AG09309 (cell line): ENCODE measurements at places on chromosomes 1 and 21.

GRCh38 chr1:203672346-203672745, 45.7 kb downstream of the ATP2B4 start:
- peak; percentile 18 for DNase-seq

DNA sequence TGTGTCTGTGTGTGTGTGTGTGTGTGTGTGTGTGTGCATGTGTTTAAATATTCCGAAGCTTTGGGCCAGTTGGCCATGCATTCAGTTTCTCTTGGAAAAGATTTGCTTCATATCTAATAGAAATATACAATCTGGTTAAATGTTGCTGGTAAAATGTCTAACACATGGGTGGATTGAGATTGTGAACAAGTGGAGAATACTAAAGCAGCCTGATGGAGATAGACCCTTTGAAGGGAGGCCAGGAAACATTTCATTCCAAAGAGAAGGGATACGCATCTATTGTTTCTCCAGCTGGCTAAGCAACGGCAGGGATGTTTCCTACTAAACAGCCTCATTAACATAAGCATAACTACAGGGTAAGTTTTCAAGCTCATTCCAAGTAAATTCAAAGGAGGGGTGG, 257.5 kb upstream of the PTBP2 start:
- no peak for DNase-seq

DNA sequence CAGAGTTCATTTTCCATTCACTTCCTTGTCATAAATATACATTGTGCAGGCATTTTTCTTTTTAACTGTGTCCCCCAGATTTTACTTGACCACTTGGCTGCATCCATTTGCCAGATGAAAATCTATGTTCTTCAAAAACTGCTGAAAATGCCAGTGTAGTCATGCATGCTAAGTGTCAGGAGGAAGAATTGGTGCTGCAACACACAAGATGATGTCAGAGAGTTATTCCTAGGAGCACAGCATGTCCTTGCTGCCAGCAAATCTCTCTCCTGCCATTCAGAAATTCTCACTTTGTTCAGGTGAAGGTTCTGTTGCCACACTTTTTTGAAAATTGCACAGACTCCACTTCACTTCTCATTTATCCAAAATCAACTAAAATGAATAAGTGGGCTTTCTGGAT, 106.4 kb upstream of the MAGI3 start:
- no peak for DNase-seq

DNA sequence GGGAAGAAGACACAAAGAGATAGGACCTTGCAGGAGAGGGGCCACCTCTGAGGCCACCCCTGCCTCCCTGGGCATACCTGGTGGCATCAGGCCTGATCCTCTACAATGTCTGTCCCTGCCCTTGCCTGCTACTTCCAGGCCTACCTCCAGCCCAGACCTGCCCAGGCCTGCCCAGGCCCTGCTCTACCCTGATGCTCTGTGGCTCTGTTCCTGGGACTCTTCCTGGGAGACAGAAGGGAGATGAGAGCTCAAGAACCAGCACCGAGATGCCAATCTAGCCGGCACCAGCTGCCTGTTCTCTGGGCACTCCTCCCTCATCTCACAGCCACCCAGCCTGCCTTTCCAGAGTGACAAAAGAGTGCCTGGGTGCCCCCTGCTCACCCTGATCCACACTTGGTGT, 2.7 kb downstream of the CELF3 start:
- DNase-seq: no peak

DNA sequence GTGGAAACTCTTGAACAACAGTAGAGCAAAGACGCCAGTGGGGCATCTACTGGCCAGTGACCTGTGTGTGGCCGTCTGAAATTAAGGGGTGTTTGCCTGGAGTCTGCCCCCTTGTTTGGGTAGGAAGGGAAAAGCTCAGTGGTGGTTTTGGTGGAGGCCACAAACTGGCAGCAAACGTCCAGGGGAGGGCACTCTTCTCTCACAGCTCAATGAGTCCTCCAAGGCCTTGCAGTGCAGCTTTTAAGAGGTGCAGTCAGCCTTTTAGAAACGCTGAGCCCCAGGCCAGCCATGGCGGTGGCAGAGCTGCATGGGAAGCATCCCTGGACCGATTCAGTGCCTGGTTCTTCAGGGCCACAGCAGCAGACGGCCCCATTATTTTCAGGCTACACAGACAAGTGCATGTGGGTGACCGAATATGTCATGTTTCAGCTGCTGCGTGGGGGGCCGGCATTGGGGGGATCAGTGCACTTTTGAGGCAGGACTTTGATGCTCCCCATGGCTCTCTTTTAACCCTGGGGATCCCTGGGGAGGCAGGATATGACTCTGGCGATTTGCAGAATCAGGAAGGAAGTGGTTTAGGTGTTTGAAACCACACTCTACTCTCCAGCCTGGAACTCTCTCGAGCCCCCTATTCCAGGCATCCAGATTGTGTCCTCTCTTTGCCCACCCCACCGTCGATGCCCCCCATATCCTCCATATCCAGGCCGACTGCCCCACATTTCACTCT, 414.0 kb downstream of the PRDM2 start:
- DNase-seq: peak; percentile 24

DNA sequence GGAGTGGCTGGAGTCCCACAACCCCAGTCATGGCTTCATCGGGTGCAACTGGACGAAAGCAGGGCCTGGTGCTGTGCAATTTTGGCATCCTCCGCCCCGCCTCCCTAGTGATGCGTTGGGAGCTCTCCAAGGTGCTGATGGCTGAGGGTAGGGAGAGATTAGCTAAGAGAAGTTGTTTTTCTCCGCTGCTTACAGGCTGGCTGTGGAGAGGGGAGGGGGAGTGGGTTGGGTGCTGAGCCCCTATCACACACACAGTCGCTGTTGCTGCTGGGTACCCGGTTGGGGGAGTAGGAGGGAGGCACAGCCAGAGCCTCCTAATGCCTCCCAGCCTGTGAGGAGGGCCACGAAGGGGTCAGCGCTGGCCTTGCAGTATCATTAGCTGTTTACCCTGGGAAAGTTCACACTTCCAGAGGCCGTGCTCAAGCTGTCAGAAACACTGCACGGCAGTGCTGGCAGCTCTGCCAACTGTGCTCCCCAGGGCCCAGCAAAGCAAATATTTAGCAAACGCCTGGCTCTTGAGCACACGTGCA, 110.0 kb downstream of the GRIK3 start:
- no peak for DNase-seq

DNA sequence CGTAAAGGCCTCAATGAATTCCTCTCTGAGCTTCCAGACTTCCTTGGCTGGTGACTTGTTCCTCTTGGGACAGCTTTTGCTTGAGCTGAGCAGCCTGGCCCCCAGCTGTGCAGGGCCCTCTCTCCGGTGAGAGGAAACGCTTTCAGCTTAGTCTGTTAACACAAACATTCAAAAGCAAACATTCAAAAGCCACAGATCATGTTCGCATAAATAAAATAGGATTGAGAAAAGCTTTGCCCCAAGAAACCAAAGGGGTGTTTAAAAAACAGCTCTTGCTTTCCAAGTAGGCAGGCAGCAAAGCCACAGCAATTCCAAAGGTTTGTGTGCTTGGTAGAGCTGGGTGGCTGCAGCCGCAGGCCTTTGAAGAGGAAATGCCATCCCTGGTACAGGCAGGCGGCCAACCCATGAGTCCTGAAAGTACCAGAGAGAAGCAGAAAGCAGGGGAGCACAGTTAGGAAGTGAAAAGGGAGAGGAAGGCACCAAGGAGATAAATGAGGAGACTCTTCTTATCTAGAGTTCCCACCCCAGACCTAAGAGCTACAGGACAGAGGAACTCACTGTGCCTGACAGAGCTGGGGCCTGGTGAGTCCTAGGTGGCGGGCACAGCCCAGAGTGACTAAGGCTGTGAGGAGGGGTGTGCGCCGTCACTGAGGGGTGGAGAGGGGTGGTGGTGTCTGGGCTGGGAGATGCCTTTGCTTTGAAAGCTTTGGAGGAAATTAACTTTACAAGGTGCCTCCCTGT, 48.4 kb downstream of the CCN1 start:
- peak; percentile 82 for DNase-seq

DNA sequence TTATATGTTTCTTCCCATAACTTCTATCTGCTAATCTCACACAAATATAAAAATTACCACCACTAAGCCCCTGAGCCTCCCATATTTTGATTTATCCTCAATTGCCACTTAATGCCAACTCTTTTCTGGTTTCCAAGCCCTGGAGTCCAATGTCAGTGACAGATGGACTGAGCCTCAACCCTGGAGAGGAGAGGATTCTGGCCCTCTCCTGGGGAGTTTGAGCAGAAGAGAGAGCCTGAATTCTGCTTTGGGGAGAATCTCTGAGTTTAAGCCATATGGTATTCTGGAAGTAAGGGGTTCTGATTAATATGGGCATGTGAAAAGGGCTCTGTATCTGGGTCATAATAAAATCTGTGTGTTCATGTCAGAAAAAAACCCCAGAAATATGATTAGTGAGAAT, 8.5 kb downstream of the CADM3 start:
- no peak for DNase-seq

- DNase-seq: no peak
Measured at GRCh38 chr1:239956263-239956662, 135.4 kb upstream of the FMN2 start.

DNA sequence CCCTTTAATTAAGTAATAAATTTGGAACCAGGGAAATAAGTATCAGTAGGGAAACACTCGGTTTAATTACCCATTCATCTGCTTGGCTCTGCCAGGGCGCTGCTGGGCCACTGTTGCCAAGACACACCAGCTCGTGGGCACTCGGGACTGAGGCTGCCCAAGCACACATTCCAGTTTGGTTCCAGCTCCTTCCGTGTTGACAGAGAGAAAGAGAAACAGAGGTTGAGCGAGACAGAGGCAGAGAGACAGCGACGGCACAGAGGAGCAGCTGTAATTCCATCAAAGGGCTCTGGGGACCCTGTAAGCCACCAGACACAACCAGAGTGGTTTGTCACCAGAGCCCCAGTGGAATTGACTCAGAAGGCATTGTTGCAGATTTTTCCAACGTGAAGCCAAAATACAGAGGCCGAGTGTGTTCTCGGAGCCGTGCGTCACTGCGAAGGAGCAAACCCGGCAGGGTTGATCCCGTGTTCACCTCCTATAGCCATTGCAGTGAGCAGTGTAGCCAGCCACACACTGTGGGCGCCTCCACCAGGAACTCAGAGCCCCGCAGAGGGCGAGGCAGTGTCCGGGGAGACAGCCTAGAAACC, 33.5 kb downstream of the SYF2 start:
- no peak for DNase-seq

DNA sequence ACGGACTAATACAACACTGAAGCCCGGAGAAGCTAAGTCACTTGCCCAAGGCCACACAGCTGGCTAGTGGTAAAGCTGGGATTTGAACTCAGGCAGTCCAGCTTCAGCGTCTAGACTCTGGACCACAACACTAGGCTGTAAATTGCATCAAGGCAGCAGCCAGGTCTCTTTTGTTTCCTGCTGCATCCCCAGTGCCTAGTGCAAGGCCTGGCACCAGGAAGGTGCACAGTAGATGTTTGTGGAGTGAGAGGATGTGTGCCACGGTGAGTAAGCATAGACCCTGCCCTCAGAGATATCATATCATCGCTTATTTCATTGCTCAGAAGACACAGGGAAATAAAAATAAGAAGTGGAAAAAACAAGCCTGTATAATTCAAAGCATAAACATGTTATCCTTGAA, 40.9 kb downstream of the IGSF21 start:
- no peak for DNase-seq

GRCh38 chr1:115194506-115194905, 105.2 kb upstream of the TSPAN2 start:
- no peak for DNase-seq

DNA sequence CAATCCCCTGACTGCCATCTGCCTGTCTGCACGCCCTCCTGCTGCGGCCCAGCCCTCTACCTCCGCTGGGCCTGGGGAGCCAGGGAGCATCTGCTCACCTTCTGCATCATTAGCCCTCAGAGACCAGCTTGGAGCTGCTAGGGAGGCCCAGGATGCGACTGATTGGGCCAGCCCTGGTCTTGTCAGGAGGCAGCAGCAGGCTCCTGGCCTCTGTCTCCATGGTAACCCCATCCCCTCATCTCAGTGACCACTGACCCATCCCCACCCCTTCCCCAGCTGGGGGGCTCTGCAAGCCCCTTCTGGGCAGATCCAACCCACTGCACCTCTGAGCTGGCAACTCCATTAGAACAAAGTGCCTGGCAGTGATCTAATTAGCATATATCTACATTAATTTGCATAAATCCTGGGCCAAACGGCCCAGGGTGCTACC, 37.7 kb downstream of the NKAIN1 start:
- no peak for DNase-seq

GRCh38 chr1:35763201-35763600, 6.6 kb downstream of the CLSPN start:
- no peak for DNase-seq

DNA sequence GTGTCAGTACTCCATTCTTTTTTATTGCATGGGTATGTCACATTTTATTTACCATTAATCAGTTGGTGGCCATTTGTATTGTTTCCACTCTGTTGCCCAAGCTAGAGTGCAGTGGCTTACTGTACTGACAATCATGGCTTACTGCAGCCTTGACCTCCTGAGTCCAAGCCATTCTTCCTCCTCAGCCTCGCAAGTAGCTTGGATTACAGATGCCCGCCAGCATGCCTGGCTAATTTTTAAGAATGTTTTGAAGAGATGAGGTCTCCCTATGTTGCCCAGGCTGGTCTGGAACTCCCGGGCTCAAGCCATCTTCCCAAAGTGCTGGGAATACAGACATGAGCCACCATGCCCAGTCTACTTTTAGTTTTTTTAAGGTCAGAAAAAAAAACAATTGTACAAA, 813 bp upstream of the SFT2D2 start:
- DNase-seq: no peak

- DNase-seq: no peak
Measured at GRCh38 chr1:48931506-48932192, 155.0 kb upstream of the BEND5 start.

DNA sequence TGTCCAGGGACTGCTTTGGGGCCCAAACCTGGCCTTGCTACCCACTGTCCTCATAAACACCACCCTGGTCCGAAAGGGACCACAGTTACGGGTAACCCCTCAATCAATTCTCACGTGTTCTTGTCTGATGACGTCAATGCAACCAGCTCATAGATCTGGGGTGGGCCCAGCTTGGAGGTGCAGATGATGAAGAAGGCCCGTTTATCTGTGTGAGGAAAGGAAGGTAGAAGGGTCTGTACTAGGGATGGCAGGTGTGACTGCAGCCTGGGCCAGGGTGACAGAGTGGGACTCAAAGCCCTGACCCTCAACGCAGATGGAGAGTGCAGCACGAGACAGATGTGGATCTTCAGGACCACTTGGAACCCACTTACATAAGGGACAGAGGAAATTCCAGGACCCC, 22.1 kb downstream of the LRRC71 start:
- DNase-seq: no peak

DNA sequence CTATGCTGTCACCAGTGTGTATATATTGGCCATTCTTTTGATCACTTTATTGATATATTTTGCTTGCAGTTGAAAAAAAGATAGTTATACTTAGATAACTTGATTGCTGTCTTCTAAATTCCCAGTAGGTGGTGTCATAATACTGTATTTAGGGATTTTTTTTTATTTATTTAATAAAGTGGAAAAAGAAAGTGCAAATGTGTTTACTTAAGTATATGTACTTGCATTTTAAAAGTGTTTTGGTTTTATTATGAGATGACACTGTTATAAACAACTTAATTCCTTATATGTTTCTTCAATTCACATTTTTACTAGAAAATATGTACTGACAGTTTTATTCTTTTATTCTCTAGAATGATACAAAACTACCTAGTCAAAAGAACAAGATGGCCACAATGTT, 164.8 kb downstream of the USP25 start:
- DNase-seq: no peak
